Activated naive CD4-positive, alpha-beta T cell treated with anti-CD3 and anti-CD28 coated beads, Interleukin-2, amount 50 U/mL, for 72 hours (primary cell): ENCODE measurements at places on chromosomes 2 and 18.

- no peak for DNase-seq
These were observed 55.4 kb upstream of the RAPH1 start for GRCh38 chr2:203590496-203590895.

DNA sequence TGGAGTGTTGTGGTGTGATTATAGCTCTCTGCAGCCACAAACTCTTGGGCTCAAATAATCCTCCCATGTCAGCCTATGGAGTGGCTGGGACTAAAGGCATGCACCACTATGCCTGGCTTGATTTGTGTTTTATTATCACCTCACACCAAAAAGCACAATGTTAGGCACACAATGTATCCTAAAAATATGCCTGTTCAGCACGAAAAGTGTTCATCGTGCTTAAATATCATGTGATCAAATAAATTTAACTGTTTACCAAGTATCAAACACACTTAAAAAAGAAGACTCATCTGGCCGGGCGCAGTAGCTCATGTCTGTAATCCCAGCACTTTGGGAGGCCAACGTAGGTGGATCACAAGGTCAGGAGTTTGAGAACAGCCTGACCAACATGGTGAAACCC is 5.6 kb downstream of the CCT4 start:
- DNase-seq: no peak

DNA sequence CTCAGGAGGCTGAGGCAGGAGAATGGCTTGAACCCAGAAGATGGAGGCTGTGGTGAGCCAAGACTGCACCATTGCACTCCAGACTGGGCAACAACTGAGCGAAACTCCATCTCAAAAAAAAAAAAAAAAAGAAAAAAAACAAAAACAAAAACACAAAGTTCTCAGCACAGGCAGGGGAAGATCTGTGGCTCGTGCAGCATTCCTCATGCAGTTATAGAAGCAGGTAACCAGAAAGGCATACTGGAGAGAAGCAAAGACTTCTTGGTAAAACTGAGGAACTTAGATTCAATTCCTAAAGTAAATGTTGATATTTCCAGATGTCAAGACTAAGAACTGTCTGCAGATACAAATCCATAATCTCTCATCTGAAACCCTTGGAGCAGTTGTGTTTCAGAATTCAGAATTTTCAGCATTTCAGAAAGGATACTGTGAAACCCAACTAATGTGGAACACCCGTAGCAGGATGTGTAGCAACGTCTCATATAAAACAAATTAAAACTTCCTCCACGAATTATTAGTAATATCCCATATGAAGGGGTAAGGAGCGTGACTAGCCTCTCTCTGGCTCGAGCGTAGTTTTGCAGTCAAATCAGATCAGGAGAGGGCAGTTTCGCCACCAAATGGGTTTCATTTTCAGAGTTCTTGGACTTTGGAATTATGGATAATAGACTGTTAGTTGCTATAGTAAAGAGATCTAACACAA is 13.2 kb upstream of the SLC25A52 start:
- no peak for DNase-seq

GRCh38 chr2:98775146-98775986 is 44.4 kb upstream of the MGAT4A start:
- DNase-seq: no peak

DNA sequence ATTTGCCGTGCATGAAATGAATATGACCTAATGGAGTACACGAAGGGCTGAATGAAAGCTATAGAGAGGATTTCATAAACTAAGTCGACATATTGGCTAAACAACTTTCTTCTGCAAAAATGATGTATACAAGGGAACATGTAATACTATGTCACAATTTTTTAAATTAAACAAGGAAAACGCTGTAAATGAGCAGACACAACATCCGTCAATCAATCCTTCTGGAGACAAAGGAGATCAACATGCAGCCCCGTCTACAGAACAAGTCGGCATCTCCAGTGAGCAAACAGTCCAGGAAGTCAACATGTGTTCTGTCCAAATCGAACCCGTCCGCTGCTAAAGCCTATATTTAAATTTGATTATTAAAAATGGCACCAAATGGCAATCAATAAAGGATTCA is 180.8 kb downstream of the TCF4 start:
- DNase-seq: no peak
